Right lobe of liver (tissue), 6 donors: ENCODE measurements at places on chromosomes 6 and 20. TPM values are rescaled to one million over a fixed set of nuclear protein-coding genes. Genes with fewer than 3 reads are reported as not detected.
A peak's percentile ranks its signal among the peaks of the same experiment; 100 is the strongest.

The TMEM242 gene
- 8.1 TPM for total RNA-seq

The TGM3 gene
- 3.0 TPM for total RNA-seq

GRCh38 chr6:82013561-82014530, 233.7 kb downstream of the IBTK start:
- DNase-seq = no peak

The VGLL2 gene
- total RNA-seq = not detected

The C20orf141 gene
- not detected for total RNA-seq

GRCh38 chr20:63149531-63150192, 66.3 kb downstream of the YTHDF1 start:
- DNase-seq = no peak

DNA sequence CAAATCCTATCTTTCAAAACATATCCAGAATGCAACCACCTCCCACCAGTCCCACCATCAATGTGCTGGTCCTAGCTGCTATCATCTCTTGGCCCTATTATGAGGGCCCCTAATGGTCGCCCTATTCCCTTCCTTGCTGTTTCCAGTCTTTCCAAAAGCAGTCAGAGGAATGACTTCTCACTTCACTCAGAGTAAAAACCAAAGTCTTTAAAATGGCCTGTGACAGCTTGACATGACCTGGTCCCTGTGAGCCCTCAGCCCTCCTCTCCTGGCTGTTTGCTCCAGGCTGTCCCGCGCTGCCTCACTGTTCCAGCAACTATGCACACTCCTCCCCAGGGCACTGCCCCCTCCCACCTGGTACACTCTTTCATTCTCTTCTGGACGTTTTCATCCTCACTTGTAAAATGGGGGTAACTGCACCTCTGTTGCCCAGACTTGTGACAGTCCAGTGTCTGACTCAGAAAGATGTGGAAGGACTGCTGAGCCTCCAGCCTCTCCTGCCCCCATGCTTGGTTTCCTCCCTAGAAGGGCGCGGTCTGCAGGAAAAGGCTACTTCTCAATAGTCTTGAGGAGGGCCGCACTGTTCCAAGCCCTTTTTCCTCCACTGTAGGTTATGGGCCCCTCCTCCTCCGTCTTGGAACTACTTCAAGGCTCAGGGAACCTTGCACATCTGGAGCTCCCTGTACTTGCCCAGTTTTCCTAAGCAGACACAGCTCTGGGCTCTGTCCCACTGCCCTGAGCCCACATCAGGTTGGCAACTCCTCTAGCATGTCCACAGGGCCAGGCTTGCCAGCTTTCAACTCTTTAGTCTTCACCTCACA, 64.7 kb downstream of the MYH7B start:
- DNase-seq = no peak

GRCh38 chr20:41422953-41423352, 56.3 kb upstream of the EMILIN3 start:
- no peak for DNase-seq

The GNAS gene
- 356 TPM for total RNA-seq

The DEFB124 gene
- not detected for total RNA-seq

GRCh38 chr6:20669571-20670314, 135.5 kb downstream of the CDKAL1 start:
- no peak for DNase-seq

GRCh38 chr6:41599852-41600445, 38.3 kb upstream of the MDFI start:
- no peak for DNase-seq

The CLDN20 gene
- total RNA-seq = not detected

The GZF1 gene
- total RNA-seq = 3.5 TPM

DNA sequence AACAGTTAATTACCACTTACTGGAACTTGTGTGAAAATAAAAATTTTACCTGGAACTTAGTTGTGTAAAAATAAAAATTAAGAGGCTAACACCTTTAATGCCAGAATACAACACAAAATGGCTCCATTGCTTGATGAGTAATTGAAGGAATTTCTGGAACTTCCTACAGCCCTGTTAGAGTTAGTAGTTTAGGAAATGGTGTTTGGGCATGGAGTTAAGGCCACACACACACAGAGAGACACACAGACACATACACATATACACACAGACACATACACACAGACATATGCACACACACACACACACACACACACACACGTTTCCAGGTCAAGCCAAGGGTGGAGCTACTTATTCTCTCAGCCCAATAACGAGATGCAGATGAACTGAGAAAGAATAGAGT, 20.6 kb upstream of the CST3 start:
- no peak for DNase-seq

DNA sequence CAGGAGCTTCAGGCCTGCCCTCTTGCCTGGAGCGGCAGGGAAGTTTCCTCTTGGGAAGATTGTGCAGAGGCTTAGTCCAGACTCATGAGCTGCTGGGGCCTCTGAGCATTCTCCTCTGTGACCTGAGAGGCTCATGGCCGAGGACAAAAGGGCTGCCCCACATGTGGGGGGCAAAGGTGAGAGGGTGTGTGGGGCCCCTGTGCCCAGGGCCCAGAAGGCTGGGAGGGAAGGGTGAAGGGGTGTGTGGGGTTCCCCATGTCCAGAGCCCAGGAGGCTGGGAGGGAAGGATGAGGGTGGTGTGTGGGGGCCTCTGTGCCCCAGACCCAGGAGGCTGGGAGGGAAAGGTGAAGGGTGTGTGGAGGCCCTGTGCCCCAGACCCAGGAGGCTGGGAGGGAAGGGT, 50.8 kb upstream of the SLC22A1 start:
- no peak for DNase-seq

The BMP2 gene
- total RNA-seq = 9.1 TPM

- no peak for DNase-seq
Observed at GRCh38 chr6:169042061-169042460, 211.6 kb downstream of the THBS2 start.

The SSTR4 gene
- not detected for total RNA-seq

The TAAR1 gene
- not detected for total RNA-seq

The ADGB gene
- not detected for total RNA-seq

The KCNK5 gene
- 8.3 TPM for total RNA-seq

The ENPP4 gene
- 6.1 TPM for total RNA-seq

DNA sequence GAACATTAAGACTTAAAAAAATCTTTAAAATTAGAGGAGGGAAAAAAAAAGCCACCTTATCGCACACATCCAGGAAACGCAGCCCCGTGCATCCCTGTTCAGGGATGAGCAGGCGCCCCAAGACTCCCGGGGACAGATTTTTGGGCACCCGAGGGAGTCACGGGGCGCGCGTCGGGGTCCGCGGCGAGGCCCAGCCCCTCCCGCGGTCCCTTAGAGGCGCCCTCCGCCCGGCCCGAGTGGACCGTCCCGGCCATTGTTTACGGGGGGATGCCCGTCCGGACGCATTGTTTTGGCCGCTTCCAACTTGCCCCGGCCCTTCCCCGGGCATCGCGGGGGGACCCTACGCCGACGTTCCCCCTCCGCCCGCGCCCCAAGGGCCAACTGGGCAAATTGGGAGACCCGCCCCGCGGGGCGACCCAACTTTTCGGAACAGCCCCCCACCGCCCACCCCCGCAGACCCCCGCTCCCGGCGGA, 610 bp downstream of the ZNF217 start:
- DNase-seq = peak; percentile 55

The FAXC gene
- total RNA-seq = not detected

GRCh38 chr6:80336911-80337310, 230.4 kb downstream of the BCKDHB start:
- DNase-seq = no peak

DNA sequence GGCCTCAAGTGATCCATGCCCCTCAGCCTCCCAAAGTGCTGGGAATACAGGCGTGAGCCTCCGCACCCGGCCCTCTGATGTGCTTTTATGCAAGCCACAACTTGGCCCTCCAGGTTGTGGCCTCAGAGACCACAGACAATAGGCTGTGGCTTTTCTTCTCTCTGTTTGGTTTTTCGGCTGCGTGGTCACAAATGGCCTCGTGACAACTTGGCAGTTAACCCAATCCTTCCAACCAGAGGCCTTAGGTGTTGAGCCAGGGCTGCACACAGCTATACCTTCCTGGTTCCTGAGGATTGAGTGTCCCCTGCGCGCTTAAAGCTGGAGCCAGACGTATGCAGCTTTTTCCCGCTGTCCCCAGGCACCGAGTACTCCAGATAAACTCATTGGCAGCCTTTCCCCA, 6.3 kb upstream of the TGM3 start:
- no peak for DNase-seq

GRCh38 chr6:16885411-16886160, 124.3 kb upstream of the ATXN1 start:
- no peak for DNase-seq

GRCh38 chr6:38234934-38235682, 404.6 kb downstream of the BTBD9 start:
- no peak for DNase-seq

The C20orf144 gene
- total RNA-seq = 0.18 TPM

GRCh38 chr6:18360188-18360587, 27.0 kb upstream of the RNF144B start:
- DNase-seq = no peak

DNA sequence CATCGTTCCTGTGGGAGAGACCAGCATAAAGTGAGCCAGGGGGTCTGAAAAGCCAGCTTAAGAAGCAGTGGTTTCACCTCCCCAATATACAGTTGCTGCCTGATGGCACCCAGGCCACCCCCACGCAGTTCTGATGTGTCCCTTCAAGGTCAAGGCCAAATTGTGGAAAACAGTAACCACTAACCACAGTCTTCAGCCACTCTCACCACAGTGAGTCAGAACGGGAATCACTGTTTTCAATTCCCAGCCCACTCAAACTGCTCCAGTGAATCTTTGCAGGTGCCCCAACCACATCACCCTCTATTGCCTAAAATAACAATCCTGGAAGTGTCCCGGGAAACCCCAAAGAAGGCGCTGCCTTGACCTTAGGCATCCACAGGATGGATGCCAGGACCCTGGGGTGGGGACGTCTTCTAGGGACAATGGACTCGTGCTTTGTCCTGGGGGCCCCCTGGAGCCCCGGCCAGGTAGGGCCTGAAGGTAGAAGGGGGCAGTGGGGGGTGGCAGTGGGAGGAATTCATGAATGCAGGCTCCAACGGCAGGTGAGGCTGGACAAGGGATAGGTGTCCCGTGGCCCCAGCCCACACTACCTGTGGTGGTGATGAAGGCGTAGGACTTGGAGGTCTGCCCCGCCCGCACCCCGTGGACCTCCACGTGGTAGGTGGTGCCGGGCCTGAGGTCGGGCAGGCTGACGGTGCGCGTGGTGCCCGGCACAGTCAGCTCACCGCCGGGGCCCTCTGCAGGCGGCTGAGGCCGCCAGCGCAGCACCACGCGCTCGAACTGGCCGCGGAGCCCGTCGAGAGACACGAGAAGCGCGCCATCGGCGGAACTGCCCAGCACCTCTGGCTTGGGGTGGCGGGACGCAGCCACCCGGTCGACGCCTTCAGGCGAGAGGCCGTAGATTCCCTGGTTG, 22.2 kb downstream of the TNXB start:
- no peak for DNase-seq

- DNase-seq = no peak
Observed at GRCh38 chr6:151400473-151400872, 9.1 kb upstream of the ZBTB2 start.

GRCh38 chr6:90095788-90096187, 200.9 kb downstream of the BACH2 start:
- no peak for DNase-seq

GRCh38 chr6:133404151-133404550, 163.0 kb downstream of the EYA4 start:
- no peak for DNase-seq

DNA sequence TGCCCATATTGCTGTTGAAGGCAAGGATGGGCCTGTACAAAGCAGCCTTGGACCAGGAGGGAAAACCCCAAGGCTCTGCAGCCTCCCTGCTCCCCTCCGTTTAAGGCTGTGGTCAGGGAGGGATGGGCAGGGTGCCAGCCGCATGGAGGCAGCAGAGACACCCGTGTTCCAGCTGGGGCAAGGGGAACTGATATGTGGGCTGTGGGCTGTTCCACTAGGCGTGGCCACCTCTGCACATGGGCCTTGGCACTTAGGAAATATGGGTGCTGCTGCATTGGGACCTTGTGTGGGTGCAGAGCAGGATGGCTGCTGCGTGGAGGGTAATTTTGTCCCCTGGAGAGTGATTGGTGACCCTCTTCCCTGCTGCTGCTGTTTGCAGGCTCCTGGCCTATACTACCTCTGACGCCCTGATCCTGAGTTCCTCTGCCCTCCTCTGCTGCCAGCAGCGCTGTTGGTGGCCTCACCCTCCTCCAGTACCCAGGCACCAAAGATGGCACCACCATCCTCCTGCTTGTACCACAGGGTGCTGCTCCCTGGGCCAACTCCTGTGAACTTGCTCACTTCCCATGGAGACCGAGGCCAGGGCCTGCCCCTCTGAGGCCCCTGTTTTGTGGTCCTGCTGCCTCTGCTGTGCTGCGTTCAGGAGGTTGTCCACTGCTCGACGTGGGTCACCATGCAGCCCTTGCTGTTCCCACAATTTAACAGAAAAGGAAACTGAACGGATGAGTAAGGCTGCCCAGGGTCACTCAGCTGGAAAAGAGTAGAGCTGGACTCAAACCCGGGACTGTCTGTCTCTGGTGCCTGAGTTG, 35.3 kb downstream of the PANK2 start:
- no peak for DNase-seq

DNA sequence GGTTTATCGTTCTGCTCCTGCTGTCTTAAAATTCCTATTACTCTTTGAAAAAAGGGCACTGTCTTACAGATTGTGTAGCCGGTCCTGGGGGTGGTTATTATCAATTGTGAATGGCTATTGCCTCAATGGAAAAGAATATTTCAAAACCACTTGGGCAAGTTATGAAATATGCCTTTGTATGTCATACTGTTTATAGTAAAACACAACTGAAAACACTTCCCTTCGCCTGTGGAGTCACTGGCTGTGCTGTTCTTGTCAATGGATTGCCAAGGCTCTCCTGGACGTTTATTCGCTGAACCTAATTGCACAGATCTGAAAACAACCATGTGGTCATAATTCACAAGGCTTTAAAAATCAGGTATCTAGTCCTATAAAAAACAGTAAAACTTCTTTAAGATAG, 47.8 kb upstream of the TAGAP start:
- no peak for DNase-seq

The THBS2 gene
- total RNA-seq = 2.7 TPM

- peak; percentile 8 for DNase-seq
Observed at GRCh38 chr20:17620371-17621228, 50.7 kb downstream of the DSTN start.

DNA sequence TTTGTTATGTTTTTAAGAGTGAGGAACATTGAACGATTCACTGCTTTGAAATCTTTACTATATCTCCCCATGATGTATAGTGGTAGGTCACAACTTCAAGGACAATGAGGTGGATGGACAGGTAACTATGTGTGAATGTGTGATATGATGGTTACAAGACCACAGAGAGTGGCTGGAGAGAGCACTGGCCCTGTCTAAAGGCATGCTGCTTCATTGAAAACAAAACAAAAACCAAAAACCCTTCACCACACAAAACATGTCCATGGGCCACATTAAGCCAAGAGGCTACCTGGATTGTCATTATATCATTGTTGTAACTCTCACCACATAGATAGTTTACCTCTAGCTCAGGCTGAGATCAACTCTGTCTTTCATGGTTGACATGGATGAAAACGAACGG, 180.6 kb upstream of the TENT5A start:
- no peak for DNase-seq

The RNASET2 gene
- total RNA-seq = 29.4 TPM

The TOX2 gene
- 1.7 TPM for total RNA-seq
